ENCODE measurements at places on chromosomes 7 and 10.

GRCh38 chr10:58435297-58435985, 50.2 kb downstream of the TFAM start:
- no peak for DNase-seq

GRCh38 chr10:78542521-78542920, 508.9 kb downstream of the RPS24 start:
- no peak for DNase-seq

- no peak for DNase-seq
Measured at GRCh38 chr10:20855398-20856038, 41.6 kb downstream of the NEBL start.

- no peak for DNase-seq
Measured at GRCh38 chr10:123061865-123062264, 53.1 kb downstream of the ACADSB start.

DNA sequence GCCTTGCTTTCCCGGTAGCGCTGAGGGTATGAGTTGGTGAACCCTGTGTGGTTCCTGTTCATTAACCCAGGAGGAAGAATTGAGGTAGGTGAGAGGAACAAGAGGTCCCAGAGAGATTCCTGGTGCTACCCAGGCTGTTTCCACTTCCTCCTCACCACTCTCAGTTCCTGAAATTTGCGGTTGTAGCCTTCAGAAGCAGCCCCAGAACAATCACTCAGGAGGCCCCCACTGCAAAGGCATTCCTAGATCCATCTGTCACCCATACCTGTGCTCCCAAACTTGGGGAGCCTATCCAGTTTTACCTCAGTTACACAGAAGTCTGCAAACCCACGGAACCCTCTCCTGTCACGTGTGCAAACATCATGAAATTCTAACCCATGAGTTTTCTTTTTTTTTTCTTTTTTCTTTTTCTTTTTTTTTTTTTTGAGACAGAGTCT, 9.0 kb upstream of the PIP4K2A start:
- no peak for DNase-seq

GRCh38 chr7:16780596-16780995, 24.2 kb downstream of the AGR2 start:
- DNase-seq = no peak

GRCh38 chr10:3682745-3683144, 102.3 kb downstream of the KLF6 start:
- DNase-seq = no peak

GRCh38 chr7:1255817-1256340, 23.2 kb downstream of the UNCX start:
- DNase-seq = no peak

- no peak for DNase-seq
Measured at GRCh38 chr7:151702961-151703360, 174.0 kb downstream of the PRKAG2 start.

- peak; percentile 19 for DNase-seq
Measured at GRCh38 chr10:119270762-119271366, 63.5 kb downstream of the GRK5 start.

- DNase-seq = no peak
Measured at GRCh38 chr7:65955718-65956117, 26.3 kb downstream of the GUSB start.

DNA sequence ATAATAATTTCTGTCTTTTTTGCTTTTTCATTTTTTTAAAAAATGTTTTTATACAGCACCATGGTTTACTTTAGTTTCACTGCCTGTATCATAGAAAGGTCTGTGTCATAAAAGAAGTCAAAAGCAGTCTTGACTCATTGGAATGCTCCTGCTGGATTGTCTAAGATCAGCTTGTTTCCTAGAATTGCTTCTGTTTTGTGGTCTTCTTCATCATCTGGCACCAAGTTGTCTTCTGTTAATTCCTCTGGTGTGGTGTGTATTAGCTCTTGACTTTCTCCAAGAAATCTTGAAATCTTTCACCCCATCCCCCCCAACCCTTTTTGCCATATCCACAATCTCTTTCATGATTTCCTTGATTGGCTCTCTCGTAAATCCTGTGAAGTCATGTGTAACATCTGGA, 250.3 kb upstream of the CXCL12 start:
- DNase-seq = no peak

DNA sequence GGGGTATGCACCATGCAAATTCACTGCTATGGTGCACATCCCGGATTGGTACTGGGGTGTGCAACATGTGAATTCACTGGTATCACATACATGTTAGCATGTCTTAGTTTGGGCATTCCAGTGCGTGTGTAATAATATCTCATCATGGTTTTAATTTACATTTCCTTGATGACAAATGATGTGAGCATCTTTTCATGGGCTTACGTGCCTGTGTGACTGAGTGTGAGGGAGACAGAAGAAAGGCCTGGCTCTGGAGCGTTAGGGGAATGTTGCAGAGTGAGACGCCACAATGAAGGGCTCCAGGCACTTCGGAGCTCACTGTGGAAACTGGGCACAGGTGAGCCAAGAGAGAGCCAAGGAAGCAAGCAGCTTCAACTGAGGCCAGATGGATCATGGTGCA, 162.6 kb downstream of the UBE2H start:
- no peak for DNase-seq

DNA sequence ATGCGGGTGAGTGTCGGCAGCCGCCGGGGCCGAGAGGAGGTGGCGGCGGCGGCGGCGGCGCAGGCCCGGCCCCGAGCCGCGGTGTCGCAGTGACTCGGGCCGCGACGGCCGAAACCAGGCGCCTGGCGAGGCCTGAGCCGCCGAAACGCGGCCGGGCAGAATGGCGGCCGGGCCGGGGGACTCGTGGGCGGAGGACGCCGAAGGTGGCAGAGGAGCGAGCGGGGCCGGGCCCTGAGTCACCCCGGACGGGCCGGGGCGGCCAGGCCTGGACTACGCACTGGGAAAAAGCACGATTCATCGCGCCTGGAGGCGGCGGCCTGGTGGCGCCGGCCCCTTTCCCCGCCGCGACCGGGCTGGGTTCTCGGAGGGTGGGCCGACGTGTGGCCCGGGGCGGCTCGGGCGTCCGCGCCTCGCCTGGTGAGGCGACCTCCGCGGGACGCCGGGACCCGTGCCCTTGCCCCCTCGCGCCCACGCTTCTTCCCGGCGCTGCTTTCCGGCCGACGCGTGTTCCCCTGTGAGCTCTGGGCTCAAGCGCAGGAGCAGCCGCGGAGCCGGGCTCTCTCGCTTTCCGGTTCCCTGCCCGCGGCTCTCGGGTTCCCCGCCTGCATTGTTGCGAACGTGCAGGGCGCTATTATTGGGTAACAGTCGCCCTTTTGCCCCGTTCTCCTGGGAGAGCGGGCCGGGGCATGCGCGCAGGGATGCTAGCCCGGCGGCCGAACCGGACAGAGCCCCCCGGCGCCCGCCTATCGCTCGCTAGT, 500 bp downstream of the CUL1 start:
- peak; percentile 35 for DNase-seq

- DNase-seq = no peak
Measured at GRCh38 chr7:128708824-128709223, 30.3 kb upstream of the CALU start.

DNA sequence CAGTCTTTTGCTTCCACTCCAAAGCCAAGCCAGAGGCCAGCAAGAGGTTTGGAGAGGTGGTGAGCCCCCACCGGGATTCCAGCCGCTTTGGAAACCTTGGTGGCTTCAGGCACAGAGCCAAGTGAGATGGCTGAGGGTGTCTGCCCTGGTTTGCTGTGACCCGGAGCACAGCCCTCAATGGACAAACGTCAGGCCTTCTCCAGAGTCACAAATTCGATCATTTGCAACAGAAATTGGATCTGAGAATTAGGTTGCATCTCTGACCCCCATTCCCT, 885 bp upstream of the NKX1-2 start:
- DNase-seq = no peak

- no peak for DNase-seq
Measured at GRCh38 chr7:36202398-36202797, 49.3 kb downstream of the EEPD1 start.

GRCh38 chr10:78831461-78831860, 237.3 kb upstream of the ZMIZ1 start:
- DNase-seq = no peak

GRCh38 chr7:105454095-105454747, 65.5 kb upstream of the SRPK2 start:
- no peak for DNase-seq

GRCh38 chr10:119520283-119520682, 22.2 kb downstream of the RGS10 start:
- DNase-seq = no peak

DNA sequence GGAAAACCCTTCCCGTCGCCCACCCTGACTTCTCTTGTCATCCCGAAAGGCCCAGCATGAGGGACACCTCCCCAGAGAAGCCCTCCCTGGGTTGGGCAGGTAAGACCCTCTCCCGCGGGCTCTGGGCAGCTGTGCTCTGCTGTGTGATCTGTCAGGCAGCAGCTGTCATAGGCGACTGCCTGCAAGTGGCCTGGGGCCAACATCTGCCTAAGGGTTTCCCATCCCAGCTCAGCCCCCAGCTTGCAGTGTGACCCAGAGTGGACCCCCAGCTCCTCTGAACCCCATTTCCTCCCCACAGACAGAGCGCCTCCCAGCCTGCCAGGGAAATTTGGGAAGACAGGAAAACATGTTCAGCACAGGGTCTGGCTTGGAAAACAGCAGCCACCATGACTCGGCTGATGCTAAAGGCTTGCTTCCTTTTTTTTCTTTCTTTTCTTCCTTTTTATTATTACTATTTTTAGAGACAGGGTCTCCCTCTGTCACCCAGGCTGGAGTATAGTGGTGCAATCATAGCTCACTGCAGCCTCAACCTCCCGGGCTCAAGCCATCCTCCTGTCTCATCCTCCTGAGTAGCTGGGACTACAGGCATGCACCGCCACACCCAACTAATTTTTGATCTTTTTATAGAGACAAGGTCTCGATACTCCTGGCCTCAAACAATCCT, 18.3 kb upstream of the TNRC18 start:
- no peak for DNase-seq

GRCh38 chr10:1548596-1548995, 188.7 kb downstream of the ADARB2 start:
- no peak for DNase-seq

DNA sequence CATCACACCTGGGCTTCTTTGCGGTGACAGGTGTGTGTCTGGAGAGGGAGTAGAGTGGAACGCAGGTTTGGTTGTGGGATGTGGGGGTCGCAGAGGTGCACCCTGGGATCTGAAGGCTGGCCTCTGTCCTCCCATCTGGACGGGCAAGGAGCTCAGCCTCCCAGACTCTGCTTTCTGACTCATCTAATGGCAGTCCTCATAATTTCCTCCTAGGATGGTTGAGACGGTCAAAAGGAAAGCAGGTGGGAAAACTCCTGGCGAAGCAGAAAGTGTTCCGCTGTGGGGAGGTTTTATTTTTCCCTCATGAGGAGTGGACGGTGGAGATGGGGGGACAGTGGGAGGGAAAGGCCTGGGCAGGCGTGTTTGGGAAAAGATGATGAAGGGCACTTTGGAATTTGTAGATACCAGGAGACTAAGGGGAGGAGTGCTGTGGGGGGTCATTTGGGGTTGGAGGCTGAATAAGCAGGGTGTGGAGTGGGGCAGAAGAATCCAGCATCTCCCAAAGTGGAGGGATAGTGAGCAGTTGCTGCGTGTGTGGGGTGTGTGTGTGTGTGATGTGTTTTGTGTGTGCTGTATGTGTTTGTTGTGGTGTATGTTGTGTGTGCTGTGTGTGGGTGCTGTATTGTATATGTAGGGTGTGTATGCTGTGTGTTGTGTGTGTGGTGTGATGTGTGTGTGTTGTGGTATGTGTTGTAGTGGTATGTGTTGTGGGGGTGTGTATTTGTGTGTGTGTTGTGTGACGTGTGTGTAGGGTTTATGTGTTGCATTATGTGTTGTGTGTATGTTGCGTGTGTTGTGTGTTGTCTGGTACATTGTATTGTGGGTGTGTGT, 97.2 kb upstream of the PODXL start:
- DNase-seq = no peak

DNA sequence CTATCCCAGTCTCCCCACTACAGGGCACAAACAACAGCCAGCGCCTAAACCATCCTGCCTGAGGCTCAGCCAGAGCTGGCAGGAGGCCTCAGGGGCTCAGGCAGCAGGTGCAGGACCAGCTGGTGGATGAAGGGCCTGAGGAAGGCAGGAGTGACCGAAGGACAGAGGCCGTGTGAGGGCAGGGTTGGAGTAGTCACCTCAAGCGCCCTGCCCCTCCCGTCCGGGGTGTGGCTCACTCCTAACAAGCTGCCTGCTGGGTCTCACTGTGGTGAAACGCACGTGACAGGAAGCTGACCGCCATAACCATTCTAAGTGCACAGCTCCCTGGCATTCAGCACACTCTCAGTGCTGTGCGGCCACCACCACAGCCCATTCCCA, 281.1 kb downstream of the ELFN1 start:
- no peak for DNase-seq

- no peak for DNase-seq
Measured at GRCh38 chr7:158432369-158433341, 155.0 kb downstream of the PTPRN2 start.

- no peak for DNase-seq
Measured at GRCh38 chr7:40845943-40846342, 711.1 kb downstream of the SUGCT start.

GRCh38 chr7:79176859-79177477, 276.5 kb downstream of the MAGI2 start:
- no peak for DNase-seq

GRCh38 chr10:21363092-21363730, 162.3 kb downstream of the SKIDA1 start:
- DNase-seq = no peak
